Tibial artery (tissue), 4 donors: ENCODE measurements at places on chromosomes 12 and 14.

DNA sequence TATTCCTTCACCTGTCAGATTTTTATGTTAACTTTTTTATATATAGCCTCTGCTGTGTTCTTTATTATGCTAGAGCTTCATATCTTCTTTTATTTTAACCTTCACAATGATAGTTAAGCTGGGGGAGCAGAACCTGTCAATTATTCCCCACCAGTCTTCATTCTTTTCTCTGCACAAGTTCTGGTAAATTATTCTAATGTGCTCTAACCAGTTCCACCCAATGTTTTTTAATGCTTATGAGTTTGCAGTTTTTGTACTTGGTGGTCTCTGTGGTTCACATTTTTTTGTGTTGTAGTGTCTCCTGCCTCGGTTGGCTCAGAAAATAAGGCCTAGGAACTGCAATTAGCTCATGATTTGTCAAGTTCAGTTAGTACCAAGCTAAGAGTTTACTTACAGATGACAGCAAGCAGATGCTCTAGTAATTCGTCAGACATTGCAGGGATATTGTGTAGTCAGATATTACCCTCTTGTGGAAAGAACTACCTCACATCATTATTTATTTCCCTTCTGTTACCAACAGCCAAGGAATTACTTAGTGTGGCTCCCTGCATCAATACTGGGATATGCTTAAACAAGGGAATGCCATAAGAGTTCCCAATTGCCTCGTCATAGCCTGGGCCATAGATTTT is 14.5 kb downstream of the DYRK2 start:
- no peak for DNase-seq

DNA sequence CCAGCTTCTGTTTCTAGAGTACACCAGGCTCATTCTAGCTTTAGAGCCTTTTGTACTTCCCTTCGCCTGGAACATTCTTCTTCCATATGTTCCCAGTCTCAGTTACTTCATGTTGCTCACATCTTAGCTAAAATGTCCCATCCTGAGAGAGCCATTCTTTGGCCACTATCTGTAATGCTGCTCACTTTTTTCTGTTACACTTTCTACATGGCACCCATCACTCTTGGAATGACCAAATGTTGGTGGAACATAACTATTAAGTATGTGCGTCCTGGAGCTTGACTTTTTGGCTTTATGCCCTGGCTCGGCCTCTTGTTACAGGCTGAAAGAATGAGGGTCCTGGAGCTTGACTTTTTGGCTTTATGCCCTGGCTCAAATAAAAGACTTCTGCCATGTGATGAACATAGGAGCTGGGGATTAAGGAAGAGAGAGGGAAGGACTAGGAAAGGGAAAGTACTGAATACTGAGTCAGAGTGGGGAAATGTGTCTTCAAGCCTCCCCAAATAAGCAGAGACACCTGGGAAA is 442.9 kb upstream of the ATP2B1 start:
- no peak for DNase-seq

GRCh38 chr12:113044516-113044915 is 12.0 kb upstream of the DTX1 start:
- no peak for DNase-seq

DNA sequence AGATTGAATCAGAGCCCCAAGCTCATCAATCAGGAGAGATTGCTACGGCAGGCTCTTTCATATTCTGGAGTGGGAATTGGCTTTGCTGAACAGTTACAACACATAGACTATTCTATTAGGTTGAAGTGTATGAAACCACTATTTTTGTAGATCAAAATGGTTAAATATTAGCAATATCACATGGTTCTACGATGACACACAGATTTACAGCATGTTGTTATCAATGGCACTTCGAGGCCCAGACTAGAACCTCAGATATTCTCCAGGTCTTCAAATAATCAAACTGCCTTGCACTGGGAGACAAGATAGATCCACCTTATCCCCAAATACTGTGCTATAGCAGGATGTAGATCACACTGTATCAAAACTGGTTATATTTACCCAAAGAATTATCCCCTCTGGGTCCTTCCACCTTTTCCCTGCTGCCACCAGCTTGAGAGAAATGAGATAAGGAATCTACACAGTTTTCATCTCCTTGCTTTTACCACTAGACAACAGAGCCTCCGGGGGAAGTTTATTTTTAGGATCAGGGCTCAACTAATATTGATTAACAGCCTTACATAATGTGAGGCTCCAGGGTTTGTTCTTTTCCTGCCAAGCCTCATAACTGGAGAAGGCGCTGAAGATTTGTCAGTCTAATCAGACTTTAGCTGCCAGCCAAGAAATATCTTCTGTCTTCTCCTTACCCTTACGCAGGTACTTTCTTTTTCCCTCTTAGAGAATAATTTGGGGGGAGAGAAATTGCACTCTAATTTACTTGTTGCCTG is 507.1 kb downstream of the DIO2 start:
- no peak for DNase-seq

DNA sequence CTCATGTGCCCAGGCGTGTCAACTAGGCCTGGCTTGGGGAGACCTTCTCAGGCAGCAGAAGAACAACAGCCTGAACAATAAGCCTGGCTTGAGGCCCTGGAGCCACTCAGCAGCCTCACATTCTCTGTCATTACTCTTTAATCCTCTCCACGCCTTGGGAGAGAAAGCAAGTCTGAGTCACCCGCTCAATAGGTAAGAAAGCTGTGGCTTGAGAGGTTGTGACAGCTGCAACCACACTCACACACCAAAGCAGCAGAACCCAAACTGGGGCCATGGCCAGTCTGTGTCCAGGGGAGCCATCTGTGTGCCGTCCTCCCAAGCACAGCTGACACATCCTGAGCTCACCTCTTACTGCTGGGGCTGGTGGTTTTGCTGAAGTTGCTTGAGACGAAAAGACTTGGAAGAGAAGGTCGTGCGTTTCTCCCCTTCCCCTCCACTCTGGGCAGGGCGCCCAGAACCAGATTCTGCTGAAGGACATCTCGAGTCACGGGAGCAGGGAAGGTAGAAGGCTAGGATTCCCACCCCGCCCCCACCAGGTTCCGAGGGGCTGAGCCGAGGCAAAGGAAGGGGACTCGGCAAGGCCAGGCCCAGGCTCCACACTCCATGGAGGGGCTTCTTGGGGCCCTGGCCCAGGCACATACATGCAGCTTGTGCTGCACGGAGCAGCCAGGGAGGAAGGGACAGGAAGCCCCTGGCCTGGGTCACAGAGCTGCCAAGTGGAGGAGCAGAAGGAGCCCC is 5.5 kb downstream of the TMEM63C start:
- no peak for DNase-seq

DNA sequence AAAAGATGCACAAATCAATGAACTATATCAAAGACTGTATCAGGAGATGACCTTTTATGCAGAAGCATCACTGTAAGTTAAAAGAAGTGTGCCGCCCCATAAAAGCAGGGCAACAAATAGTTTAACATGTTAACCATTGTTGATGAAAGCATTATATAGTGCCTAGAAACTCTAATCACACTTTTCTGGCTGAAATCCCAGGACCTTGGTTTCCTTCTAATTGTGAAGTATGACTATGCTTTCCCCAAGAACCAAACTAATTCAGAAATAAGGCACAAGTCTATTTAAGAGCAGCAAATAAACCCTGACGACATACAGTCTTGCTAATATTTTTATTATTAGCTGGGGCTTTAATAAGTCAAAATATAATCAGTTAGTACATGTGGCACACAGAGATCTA is 21.7 kb downstream of the RACGAP1 start:
- DNase-seq: no peak

DNA sequence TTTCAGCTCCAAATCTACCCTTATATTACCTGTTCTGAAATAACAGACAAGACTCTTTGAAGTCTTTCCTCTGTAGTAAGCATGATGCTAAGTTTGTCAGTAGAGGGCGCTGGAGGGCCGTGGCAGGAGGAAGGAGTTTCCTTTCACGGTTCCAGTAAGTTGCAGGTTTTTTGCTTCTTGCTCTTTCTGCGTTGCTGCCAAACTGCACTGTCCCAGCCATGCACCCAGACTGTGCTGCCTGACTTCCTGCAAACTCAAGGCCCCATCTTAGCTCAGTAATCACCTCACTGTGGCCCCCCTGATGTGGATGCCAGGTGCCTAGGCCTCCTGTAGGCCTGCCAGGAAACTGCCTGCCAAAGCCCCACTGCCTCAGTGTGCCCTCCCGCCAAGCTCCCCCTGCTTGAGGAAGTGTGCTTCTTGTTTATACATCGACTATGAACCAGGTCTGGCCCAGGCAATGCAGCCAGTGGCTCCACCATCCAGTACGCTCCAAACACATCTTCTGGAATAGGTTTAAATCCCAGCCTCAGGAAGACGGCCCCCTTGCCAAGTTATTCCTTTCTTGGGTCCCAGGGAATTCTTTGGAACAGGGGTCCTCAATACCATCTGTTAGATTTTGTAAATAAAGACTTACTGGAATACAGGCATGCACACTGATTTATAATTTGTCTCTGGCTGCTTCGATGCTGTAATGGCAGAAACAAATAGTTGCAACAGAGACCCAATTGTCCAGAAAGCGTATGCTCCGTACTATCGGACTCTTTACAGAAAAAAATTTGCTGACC is 193.7 kb upstream of the LRIG3 start:
- peak; percentile 67 for DNase-seq

DNA sequence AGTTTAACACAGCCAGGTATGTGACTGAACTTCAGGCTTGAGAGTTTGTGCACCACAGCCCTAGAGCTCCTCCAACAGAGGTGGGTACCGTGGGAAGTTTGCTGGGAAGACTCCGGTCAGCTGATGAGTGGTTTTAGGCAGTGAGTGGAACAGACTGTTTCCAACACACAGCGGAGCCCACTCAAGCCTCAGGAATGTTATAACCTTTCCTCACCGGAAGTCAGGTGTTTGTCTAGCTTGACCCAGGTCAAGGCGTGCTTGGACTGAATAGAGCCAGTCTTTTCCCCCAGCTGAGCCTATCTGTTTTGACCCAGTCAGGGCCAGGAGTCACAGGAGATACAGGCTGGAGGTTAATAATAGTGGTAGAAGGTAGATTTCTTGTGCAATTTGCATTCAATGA is 138.4 kb upstream of the PARP11 start:
- DNase-seq: no peak

DNA sequence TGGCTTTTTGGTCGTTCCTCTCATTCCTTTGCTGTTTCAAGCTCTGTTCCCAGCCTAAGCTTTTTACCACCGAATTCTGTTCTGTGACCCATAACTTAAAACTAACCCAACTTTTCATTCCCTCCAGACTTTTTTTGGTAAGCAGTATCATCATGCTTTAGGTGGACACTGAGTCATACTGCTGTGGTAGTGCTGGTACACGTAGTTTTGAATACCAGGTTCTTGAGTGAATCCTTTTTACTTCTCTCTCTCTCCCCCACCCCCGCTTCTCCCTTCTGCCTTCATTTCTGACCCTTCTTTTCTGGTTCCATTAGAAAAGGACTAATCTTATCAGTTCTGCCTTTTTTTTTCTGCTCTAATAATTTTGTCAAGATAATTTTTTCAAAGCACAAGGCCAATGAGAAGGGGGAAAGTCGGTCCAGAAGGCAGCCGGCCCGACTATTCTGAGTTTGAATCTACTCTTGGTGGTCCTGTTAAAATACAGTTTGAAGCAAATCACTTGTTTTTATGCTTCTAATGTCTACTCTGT is 2.3 kb upstream of the MDM2 start:
- DNase-seq: no peak

- no peak for DNase-seq
Measured at GRCh38 chr14:73239393-73240241, 2.3 kb downstream of the PAPLN start.

GRCh38 chr14:20116748-20117147 is 6.2 kb downstream of the OR4K17 start:
- DNase-seq: no peak

- no peak for DNase-seq
Measured at GRCh38 chr12:130984183-130985058, 30.7 kb downstream of the ADGRD1 start.

DNA sequence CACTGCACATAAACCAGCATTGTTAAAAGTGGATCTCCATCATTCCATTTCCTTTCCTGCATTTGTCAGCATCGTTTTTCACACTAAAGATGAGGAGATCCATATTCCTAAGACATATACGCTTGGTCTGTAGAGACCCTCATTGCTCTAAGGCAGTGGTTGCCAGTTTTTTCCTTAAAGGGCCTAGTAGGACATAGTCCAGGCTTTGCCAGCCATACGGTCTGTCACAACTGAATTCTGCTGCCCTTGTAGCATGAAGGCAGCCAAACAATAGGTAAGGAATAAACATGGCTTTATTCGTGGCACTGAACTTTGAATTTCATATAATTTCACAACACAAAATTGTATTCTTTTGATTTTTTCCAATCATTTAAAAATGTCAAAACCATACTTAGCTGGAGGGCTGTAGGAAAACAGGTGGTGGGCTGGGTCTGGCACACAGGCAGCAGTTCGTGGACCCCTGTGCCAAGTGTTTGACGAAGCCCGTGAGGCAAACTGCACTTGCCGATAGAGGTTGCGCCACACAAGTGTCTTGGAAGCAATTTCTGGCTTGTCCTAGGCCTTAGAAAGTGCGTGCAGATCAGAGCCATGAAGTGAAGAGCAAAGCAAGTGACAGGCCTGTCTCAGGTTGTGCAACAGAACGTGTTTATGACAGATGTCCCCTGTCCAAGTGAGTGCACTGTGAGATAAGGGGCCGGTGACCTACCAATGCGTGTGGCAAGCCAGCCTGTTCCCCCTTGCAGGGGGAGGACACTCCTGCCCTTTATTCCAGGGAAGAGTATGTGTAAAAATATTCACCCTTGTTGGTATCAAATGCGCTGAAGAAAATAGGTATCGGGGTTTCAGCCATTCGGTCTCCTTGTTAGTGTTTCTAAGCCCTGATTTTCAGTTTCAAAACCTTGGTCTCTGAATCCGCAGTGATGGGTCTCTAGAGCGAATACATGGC is 916 bp upstream of the CHPT1 start:
- DNase-seq: peak; percentile 72

- peak; percentile 75 for DNase-seq
Measured at GRCh38 chr12:1619587-1619986, 9.4 kb upstream of the WNT5B start.

GRCh38 chr12:64110864-64111263 is 111.2 kb downstream of the KICS2 start:
- no peak for DNase-seq

DNA sequence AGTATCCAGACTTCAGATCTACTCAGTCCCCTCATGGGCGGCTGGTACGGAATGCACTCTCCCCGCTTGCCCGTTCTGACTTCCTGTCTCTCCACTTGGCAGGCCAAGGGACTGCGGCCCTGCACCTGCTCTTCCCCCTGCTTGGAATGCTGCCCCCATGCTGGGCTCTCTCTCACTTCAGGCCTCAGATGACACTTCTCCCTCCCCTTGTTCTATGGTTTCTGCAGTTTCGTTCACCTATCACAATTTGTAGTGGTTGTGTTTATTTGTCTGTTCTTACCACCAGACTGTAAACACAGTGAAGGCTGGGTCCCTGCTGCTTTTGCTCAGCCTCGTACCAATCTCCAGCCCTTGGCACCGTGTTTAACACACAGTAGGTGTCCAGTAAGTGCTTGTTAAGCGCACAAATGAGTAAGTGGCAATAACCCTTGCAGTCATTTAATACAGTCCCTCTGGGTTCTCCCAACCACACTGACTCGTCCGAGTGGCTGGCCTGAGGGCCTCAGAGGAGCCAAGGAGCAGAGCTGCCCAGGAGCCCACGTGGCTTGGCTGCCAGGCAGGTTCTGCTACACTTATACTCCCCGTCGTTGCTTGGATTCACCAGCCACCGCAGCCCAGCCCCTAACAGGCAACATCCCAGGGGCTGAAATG is 11.8 kb downstream of the SLC6A12 start:
- no peak for DNase-seq
